ENCODE measurements at places on chromosomes 2 and 18.
A peak's percentile ranks its signal among the peaks of the same experiment; 100 is the strongest.

DNA sequence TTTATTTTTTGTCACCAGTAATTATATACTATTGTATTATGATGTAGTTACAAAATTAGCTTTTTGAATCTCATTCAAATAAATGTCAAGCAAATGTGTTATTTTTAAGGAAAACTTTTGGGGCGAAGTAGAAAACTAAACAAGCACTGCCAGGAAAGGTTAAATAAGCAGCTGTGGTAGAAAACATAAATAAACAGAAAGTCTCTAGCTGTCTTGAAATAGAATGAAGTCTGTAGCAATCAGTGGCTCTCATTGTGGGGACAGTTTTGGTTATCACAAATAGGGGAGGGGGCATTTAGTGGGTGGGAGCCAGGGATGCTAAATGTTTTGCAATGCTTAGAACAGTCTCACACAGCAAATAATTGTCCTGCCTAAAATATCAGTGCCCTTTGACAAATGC is 3.4 kb downstream of the INSIG2 start:
- DNase-seq, result no peak

GRCh38 chr2:71474116-71474743 is 20.9 kb downstream of the DYSF start:
- no peak for DNase-seq

- no peak for DNase-seq
Observed at GRCh38 chr2:120737340-120738101, 1.9 kb downstream of the GLI2 start.

DNA sequence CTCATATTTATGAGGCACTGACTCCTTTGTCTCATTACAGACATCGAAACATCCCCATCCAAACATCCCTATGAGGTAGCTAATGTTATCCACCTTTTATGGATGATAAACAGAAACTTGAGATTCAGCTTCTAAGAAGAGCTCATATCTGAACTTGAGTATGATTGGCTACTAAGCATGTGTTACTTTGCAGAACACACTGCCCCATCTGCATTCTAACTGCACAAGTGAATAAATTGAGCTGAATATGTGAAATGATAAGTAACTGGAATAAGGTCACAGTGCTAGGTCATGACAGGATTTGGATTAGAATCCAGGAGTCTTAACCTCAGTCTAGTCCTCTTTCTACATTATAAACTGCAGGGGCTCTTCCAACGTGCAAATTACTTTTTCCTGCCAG is 172.7 kb downstream of the SETBP1 start:
- no peak for DNase-seq

DNA sequence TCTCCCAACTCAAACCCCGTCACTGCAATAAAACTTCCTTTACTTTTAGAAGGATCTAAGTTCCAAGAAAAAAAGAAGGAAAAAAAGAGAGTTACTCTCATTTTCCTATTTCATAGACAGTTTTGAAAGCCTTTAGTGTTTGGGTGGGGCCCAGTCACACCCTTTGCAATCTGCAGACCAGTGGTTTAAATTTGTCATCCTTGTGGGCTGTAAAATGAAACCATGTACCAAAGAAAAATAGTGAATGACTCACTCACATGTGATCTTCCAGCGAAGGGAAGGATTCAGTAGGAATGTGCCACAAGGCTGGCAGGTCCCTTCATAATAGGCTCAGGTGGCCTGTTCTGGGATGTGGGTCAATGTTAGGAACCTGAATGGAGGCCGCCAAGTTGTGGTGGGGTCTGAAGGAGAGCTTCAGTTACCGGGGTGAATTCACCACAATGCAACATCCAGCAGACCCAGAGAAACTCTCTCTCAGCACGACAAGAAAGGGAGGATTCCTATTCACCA is 28.3 kb downstream of the ANXA4 start:
- DNase-seq, result peak; percentile 50

DNA sequence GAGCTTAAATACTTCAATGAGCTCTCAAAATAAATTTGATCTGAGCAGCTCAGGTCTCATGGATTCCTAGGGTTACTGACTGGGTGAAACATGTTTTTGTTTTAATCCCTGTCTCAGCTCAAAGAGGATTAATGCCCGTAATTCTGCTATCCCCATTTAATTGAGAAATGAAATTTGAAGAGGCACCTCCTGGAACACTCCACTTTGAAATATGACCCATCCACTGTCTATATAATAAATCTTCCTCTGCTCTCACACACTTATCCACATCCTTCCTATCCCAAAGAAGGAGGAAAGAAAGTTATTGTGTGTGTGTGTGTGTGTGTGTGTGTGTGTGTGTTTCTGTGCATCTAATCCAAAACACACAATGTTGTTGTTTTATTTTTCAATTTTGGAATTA is 2082.4 kb upstream of the PIK3C3 start:
- DNase-seq, result no peak

GRCh38 chr2:36359067-36359466 is 3.5 kb downstream of the CRIM1 start:
- DNase-seq, result peak; percentile 48

- DNase-seq, result no peak
Observed at GRCh38 chr2:29394981-29395350, 279.8 kb downstream of the CLIP4 start.

- DNase-seq, result no peak
Observed at GRCh38 chr2:215052404-215052803, 86.0 kb downstream of the ABCA12 start.

DNA sequence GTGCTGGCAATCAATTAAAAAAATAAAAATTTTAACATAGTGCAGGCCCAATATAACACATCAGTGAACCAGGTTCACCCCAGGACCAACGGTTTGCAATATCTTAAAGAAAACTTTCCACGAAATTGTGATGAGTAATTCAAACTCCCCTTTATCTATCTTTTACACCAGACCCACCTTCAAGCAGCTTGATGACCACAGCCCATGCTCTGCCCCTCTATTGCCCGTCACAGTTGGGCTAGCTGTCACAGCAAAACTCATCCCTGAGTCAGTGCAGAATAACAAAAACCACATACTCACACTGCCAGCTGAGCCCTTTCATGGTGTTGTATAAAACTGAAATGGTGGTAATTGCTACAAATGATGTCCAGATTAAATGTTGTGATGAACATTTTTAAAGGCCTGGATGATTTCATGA is 112.5 kb upstream of the CREB1 start:
- DNase-seq, result no peak

DNA sequence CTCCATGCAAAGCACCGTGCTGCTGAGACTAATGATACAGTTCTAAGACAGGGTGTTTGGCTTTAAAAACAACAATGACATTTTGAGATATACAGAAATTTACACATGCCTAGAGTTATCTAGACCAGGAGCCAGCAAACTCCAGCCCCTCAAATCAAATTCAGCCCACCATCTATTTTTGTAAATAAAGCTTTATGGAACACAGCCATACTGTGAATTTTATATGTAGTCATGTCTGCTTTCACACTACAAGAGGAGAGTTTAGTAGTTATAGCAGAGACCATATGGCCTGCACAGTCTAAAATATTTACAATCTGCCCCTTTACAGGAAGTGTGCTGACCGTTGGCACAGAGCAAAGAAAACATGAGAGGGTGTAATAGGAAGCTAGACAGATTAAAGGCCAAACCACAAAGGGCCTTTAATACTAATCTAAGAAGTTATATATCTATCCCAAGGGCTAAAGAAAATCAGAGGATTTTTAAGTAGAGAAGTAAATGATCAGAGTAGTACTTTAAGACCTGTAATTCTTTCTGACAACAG is 39.4 kb downstream of the NBAS start:
- DNase-seq, result no peak

DNA sequence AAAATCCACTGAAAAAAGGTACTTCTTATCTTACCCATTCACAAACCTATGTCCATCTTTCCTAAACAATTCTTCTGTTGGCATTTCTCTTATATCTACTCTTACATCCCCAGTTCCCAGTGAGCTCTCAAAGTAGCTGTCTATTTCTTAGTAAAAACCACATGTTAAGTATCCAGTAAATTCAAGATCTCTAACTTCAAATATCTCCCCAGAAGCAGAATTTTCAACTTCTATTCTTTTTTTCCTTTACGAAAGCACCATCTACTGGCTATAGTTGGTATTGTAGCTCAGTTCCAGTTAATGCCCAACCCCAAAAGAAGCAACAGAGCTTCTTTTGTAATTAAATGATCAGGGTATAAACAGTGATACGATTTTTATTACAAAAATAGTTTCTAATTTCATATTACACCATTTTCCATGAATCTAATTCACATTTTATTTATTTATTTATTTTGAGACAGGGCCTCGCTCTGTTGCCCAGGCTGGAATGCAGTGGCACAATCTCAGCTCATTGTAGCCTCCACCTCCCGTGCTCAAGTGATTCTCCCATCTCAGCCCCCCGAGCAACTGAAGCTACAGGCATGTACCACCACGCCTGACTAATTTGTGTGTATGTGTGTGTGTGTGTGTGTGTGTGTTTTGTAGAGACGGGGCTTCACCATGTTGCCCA is 28.5 kb downstream of the HRH4 start:
- DNase-seq, result peak; percentile 82

GRCh38 chr2:20781656-20782265 is 41.1 kb downstream of the LDAH start:
- peak; percentile 30 for DNase-seq

GRCh38 chr2:190582736-190583506 is 48.4 kb upstream of the NEMP2 start:
- no peak for DNase-seq

DNA sequence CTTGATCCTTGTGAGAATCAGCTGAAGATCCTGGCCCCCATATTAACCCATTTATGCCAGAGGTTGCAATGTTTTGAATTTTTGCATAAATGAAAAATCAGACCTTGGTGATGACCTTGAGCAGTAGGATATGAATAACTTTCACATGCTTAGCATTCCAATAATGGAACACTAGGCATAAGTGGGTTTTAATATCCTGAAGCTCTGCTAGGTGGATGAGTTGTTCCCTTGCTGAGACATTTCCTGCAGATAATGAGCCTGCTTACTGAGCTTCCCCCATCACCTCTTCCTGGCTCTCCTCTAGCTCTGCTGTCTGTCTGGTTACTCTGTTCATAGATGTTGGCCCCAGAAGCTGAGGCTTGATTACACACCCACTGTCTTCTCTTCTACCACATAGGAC is 25.5 kb upstream of the SEC11C start:
- no peak for DNase-seq

DNA sequence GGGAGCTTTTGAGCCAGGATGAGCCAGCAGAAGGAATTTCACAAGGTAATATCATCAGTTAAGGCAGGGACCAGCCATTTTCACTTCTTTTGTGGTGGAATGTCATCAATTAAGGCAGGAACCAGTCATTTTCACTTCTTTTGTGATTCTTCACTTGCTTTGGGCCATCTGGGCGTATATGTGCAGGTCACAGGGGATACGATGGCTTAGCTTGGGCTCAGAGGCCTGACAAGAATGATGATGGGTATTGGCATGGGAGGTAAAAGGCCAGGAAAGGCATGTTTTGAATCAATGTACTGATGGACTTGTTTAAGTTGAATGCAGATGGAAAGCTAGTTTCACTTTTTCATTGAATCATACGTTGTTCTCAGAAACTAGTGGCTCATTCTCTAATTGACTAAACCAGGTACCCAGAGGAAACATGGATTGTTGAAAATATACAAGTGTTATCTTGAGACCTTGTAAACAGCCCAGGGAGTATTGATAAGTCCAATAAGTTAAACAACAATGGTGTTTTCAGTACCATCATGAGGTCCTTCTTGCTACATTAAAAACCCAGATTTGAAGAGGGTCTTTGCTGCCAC is 1672.5 kb upstream of the DDX18 start:
- DNase-seq, result no peak

DNA sequence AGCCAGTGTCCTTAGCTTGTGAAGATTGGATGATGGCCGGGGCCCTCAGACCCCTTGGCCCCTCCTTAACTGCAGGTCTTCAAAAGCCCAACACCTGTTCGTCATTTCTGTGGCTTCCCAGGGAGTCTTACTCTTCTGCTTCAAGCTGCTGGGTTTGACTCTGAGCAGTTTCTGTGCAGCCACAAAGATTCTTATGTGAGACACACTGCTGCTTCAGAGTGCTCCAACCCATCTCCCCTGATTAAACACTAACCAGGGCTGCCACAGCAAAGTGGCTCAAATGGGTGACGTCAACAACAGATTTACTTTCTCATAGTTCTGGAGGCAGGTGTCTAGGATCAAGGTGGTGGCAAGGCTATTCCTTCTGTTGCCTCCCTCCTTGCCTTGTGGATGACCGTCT is 40.8 kb downstream of the TSN start:
- DNase-seq, result no peak

DNA sequence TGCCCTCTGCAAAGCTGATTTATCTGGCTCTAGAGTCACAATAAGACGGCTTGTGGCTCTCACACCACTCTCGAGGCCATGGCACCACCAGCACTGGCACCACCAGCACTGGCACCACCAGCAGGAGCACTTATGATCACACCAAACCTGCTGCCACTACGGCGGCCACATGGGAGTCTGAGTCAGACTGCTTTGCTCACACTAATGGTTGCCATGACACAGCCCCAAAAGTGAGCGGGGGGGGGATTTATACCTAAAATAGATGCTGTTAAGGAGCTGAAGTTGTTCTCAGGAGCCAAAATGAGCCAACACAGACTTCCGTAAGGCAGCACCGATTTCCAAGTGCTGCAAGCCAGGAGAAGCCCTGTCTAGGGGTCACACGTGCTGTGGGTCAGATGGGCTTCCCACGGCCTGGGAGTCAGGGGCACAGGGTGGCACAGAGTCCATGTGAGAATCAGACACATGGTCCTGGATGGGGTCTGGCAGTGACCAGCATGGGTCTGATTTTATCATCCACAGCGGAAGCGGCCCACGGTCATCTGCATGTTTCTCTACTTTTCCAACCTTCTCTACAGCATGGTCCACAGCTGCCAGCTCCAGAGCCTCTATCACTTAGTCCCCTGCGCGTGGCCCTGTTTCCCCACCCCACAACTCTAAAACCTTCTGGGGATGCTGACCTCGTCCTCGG is 16.7 kb downstream of the DNMT3A start:
- no peak for DNase-seq

GRCh38 chr2:177403838-177404237 is 11.3 kb downstream of the AGPS start:
- no peak for DNase-seq

GRCh38 chr2:72134408-72134996 is 13.2 kb downstream of the CYP26B1 start:
- DNase-seq, result no peak
